ENCODE measurements at places on chromosomes 6 and 20.

GRCh38 chr6:170151321-170151771 lies 139.5 kb downstream of the DLL1 start:
- no peak for DNase-seq

DNA sequence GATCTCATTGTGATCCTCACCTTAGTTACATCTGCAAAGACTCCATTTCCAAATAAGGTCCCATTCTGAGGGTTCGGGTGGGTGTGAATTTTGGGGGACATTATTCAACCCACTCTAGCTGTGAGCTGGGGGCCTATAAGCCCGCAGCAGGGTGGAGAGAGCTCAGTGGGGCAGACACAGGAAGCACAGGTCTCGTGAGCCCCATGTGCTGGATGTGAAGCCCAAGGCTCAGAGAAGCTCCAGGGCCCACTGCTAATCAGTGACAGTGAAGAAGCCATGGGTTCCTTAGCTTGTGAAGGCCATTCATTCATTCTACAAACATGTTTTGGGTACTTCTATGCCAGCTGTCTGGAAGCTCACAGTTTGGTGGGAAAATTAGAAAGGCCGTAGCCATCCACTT lies 47.5 kb downstream of the CHMP4B start:
- DNase-seq = no peak

DNA sequence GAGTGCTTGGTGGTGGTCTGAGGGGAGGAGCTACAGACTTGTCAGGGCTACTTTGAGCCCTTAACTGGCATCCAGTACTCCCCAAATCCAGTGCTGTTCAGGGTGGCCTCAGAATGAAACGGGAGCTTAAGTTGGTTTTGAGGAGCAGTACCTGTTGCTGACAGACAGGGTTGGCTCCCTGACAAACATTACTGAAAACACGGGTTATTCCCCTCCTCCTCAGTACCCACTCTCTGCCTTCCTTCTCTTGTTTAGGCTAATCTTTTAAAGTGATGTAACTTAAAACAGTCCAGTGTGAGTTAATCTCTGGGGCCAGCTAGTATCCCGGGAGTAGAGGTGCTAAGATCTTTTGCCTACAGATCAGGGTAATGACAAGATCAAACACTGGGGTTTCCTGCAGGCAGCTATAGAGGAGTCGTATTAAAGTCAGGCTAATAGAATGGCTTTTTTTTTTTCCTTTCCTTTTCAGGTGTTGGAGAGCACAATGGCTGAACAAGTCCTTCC lies 3.7 kb downstream of the TNFAIP3 start:
- peak; percentile 25 for DNase-seq

- no peak for DNase-seq
Observed at GRCh38 chr6:125728739-125729138, 20.7 kb upstream of the HEY2 start.

DNA sequence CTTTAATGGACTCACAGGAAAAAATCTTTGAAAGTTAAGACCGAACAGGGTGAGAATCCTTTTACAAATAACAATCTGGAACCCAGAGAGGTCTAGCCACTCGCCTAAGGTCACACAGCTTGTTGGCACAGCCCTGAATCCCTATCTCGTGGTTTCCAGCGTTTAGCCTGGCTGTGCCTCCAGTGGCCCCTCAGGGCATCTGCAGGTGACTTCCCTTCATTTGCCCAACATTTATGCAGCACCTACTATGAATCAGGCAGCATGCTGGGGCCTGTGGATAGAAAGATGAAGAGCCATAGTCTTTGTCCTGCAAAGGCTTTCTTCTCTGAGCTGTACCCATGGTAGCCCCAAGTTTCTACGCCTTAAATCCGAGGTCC lies 2.6 kb upstream of the NR2E1 start:
- DNase-seq = peak; percentile 65

GRCh38 chr6:135036731-135037420 lies 17.7 kb downstream of the HBS1L start:
- no peak for DNase-seq

- DNase-seq = no peak
Observed at GRCh38 chr20:31949877-31950646, 1.8 kb downstream of the PDRG1 start.

- DNase-seq = no peak
Observed at GRCh38 chr20:15546525-15547023, 1026.7 kb downstream of the KIF16B start.

- DNase-seq = no peak
Observed at GRCh38 chr6:43741829-43742228, 28.2 kb upstream of the VEGFA start.

DNA sequence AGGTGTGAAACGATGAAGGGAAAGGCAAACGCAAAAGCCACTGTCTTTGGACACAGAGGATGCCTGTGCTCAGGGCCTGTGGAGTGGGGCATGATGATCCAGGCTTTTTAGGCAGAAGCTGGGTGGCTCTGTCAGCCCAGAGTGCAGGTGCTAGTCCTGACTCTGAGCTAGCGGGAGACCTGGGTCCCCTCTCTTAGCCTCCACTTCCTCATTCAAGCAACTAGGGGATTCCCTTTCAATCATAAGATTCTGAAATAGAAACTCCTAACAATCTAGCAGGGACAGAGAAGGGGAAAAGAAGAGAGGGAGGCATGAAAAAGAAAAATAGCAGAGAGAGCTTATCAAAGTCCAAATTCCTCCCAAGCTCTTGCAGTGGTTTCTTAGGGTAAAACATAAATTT lies 7.6 kb upstream of the HIVEP2 start:
- no peak for DNase-seq

- no peak for DNase-seq
Observed at GRCh38 chr6:168565112-168565511, 124.1 kb downstream of the SMOC2 start.

DNA sequence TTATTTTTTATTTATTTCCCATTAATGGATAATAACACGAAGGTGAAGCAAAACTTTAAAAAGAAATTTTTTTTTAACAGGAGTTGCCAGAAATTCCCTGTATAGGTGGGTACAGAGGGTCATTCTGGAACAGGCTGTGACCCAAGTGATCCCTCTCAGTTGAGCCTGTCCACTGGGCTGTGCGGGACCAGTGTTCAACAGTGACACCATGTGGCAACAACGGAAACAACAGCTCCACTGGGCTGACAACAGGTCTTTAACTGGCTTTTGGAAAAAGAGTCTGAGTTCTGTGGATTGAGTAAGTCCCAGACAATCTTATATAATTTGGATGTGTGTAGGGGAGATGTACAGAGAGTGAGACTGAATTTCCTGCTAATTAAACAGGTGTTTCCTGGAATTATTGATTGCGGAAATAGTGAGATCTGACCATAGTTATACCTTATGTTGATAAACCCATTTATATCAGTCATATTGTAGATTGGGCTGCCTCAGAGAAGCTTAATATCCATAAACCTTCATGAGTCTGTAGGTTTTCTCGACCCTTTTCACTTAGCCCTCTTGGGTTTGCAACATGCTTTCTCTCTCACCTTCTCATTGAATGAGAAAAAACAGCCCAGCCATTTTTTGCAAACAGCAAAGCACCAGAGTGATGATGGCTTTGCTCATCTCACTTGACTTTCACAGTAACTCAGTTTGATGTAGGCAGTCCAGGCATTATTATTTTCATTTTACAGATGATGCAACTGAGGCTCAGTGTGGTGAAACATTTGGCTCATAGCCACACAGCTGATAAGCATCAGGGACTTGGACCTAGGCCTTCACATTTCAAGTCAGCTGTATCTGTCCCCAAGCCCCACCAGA lies 17.5 kb downstream of the KIAA1755 start:
- DNase-seq = peak; percentile 69

- DNase-seq = no peak
Observed at GRCh38 chr6:140379919-140380318, 1005.5 kb upstream of the CITED2 start.

DNA sequence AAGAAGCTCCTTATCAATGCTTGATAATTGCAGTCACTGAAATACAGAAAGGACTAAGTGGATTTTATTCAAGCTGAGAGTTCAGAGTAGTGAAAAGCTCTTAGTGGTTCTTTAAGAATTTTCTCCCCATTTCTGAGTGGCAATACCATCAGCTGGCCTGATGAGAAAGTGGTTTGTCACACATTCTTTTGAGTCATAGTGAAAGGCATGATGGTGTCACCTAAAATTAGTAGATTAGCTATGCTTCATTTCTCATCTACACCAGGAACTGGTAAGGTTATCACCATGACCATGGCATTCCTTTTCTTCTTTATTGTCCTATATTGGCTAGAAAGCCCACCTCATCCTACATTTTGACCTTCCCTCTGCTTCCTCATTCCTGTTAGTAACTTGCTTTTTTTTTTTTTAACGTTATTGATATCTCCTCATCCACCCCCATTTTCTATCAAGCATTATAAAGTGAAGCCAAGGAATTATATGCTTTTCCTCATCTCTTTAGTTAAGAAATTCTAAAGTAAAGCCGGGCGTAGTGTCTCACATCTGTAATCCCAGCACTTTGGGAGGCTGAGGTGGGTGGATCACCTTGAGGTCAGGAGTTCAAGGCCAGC lies 67.4 kb upstream of the LOC128125822 start:
- no peak for DNase-seq

DNA sequence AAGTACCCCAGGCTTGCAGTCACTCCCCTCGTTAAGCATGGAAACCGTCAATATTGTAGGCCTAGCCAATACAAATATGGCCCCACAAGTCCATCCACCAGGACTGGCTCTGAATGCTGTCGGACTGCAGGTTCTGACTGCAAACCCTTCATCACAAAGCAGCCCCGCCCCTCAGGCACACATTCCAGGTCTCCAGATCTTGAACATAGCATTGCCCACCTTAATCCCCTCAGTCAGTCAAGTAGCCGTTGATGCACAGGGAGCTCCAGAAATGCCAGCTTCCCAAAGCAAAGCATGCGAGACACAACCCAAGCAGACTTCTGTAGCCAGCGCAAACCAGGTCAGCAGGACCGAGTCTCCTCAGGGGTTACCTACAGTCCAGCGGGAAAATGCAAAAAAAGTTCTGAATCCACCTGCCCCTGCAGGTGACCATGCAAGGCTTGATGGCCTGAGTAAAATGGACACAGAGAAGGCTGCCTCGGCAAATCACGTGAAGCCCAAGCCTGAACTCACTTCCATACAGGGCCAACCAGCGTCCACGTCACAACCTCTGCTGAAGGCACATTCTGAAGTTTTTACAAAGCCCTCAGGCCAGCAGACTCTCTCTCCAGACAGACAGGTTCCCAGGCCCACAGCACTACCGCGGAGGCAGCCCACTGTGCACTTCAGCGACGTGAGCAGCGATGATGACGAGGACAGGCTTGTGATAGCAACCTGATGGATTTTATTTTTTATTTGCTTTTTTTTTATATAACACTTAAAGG lies 126.2 kb upstream of the EDN1 start:
- DNase-seq = no peak

DNA sequence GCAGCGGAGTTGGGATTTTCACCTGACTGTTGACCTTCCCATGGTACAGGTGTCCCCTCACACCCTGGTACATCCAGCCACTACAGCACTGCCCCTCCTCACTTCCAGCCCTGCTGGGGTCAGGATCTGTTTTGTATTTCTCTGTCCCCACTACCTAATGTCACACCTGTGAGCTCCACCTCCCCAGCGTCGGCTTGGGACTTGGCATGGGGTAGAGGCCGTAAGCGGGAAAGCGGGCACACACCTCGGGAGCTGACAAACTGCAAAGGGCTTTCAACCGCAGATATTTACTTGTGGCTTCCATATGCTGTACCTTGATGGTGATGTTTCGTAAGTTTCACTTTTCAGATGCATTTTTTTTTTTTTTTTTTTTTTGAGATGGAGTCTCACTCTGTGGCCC lies 5.4 kb upstream of the CCN5 start:
- DNase-seq = peak; percentile 23

DNA sequence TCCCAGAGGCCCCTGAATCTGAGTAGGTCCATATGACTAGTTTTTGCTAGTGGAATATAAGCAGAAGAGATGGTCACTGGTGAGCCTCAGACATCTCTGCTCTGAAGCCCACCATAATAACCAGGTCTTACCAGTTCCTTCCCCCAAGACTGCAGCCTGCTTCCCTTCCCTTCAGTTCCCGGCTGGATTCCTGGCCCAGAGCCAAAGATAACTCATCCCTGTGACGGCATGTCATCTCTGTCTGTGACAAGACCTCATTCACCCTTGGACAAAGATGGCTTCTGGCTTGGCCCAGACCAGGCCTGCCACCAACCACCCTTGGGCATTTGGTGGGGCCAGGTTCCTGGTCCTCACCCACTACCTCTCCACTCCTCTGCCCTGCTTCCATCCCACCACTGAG lies 145.5 kb upstream of the TOP1 start:
- DNase-seq = no peak

GRCh38 chr6:140773276-140773675 lies 1359.4 kb upstream of the GJE1 start:
- no peak for DNase-seq

DNA sequence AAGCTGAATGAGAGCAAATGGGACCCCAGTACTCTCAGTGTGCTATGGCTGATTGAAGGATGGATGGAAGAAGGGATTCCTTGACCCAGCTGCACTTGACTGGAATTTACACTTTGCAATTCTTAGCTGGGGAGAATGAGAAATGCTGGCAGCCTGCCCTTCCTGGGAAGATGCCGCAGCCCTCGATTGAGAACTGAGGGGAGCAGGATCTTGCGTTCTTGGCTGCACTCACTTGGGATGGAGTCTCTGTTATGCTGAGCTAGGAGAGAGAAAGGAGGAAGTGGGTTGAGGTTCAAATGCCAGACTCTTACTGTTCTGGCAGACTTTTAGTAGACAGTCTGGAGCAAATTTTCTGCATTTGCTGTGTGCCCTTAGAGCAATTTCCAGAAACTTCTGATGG lies 221.2 kb downstream of the FNDC1 start:
- DNase-seq = no peak

DNA sequence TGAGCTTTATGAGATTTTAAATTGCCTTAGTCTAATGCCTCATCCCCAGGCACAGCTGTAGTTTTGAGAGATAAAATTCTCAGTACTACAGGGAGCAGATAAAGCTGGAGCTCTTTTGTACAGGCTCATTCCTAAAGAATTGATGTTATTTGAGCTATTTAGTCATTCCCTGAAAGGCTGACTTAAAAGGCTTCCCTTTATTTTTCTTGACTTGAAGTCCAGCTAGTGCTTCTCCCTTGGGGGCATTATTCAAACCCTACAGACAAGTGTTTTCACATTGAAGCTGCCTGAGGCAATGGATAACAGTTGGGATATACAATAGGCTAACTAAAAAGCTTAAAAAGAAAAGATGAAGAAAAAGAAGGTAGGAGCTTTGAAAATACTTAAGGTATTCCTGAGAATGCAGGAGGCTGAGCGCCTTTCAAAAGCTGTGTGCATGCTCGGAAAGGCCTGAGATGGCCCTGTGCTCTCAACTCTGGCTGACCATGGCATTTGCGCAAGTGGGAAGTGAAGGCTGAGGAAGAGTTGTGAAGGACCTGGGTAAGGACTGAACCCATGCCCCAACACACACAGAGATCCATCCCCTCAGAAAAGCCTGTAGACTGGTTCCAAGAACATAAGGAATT lies 315.1 kb downstream of the SMOC2 start:
- no peak for DNase-seq

GRCh38 chr6:125499535-125499934 lies 197.8 kb upstream of the HDDC2 start:
- no peak for DNase-seq

GRCh38 chr6:147662646-147663045 lies 154.2 kb downstream of the SAMD5 start:
- DNase-seq = no peak

GRCh38 chr6:87078983-87079616 lies 15.8 kb downstream of the CGA start:
- DNase-seq = peak; percentile 70
